ENCODE measurements at places on chromosomes 1 and 21. TPM values are rescaled to one million over a fixed set of nuclear protein-coding genes. Genes with fewer than 3 reads are reported as not detected.
A peak's percentile ranks its signal among the peaks of the same experiment; 100 is the strongest.

GRCh38 chr1:113982949-113983348 is 3.7 kb downstream of the OLFML3 start:
- no peak for DNase-seq

GRCh38 chr1:183363972-183364371 is 54.2 kb downstream of the NMNAT2 start:
- no peak for DNase-seq

GRCh38 chr1:107689159-107689558 is 275.8 kb downstream of the VAV3 start:
- no peak for DNase-seq

DNA sequence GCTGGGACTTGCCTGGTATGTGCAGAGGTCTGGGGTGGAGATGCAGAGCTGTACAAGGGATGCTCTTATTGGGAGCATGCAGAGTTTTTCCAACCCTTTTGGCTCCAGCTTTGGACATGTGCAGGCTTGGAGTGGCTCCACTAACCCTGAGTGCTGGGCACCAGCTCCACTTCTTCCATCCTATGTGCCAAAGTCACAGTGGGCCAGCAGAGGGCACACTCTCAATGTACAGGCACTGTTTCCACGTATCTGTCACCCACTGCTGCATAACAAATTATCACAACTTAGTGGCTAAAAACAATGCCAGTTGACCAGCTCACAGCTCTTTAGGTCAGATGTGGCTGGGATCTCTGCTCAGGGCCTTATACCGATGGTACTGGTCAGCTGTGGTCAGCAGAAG is 631.8 kb downstream of the AJAP1 start:
- DNase-seq: no peak

DNA sequence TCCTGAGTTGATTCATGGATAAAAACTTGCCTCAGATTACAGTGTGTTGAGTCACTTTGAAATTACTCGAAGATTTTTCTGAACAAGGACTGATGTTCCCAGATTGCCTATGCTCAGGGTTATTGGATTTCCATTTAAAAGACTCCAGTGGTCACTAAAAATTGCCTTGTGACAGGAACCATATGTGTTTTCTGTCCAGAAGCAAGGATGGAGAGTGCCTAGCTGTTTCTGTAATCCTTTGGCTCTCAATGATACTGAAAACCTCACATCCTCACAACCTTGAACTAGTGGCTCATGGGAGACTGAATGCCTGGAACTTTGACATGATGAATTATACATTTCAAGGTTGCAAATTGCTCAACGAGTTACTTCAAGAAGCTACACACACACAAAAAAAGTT is 1271.8 kb downstream of the BRINP3 start:
- DNase-seq: no peak

DNA sequence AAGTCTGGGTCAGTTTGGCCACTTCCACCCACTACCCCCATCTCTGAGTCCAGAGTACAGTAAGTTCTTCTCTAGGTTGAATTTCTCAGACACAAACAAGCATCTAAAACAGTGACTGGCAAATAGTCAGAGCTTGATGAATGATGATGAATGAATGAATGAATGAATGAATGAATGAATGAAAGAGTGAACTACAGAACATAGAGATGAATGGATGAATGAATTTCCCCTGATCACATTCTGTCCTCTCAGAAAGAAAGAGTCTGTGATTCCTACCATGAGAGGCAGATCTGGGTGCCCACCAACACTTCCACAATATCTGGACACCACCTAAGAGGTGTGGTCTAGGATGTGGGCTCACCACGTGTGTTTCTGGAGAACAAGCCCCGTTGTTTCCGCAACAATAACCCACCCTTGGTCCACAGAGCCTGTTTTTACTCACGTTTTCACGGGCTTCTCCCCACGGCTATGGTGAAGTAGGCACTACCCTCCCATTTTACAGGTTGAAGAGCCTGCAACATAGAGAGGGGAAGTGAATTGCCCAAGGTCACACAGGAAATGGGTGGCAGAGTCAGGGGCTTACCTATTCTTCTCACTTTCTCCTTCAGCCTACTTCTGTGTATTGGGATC is 40.2 kb upstream of the IFFO2 start:
- no peak for DNase-seq

- DNase-seq: no peak
These were observed 28.5 kb downstream of the RNF115 start for GRCh38 chr1:145795257-145795881.

- DNase-seq: no peak
These were observed 24.8 kb downstream of the A3GALT2 start for GRCh38 chr1:33296082-33296458.

DNA sequence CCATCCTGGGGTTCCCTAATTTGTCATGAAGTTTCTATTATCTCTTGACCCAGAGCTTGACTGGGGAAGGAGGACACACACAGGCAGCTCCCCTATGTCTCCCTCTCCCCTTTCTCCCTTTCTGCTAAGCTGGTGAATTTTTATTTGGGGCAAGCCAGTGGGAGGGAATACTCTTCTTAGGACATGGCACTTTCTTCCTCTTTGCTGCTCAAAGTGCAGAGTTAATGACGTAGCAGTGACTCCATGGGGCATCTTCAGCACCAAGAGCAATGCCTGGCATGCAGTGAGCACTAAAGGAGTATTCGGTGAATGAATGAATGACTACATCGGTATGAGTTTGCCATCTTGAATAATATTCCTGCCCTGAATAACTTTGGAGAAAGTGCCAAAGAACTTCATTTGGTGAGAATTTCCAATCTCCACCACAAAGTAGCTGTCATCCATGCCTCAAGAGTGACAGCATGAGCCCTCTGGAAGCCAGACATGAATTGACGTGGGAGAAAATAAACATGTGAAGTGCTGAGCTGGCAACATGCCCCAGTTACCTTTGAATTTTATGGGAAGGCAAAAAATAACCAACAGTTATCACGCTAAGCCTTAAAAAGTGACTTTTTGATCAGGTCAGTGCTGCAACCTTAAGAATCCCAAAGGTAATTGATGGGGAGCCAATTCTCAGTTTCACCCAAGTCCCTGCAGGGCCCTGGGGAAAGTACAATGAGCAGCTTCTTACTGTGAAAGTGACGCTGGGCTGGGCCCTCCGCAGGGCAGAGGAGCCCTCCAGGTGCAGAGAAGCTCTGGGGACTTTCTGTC is 22.1 kb upstream of the ATF3 start:
- DNase-seq: no peak

DNA sequence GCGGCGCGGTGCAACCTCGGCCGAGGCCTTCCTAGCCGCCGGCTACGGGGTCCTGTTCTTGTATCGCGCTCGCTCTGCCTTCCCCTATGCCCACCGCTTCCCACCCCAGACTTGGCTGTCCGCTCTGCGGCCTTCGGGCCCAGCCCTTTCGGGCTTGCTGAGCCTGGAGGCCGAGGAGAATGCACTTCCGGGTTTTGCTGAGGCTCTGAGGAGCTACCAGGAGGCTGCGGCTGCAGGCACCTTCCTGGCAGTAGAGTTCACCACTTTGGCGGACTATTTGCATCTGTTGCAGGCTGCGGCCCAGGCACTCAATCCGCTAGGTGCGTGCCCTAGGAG is 379 bp downstream of the PPCS start:
- peak; percentile 28 for DNase-seq

Gene CYP4Z1
- total RNA-seq: not detected

Gene GNAT2
- total RNA-seq: not detected

Gene DSCAM
- not detected for total RNA-seq

Gene LEMD1
- not detected for total RNA-seq

Gene OR10J1
- total RNA-seq: not detected

Gene HSD3B2
- total RNA-seq: not detected

Gene RC3H1
- total RNA-seq: 26.5 TPM

Gene IFI16
- total RNA-seq: 23.1 TPM

Gene FCRL2
- not detected for total RNA-seq

Gene C8A
- total RNA-seq: not detected

Gene LCE6A
- not detected for total RNA-seq

Gene IKBKE
- 0.75 TPM for total RNA-seq

Gene GBP7
- total RNA-seq: not detected

Gene UTS2
- not detected for total RNA-seq

Gene TCHH
- 0.05 TPM for total RNA-seq
